A549 treated with ZK216348 at 1 μM for 4 hours (cell line): ENCODE measurements at places on chromosomes 1 and 21. TPM values are rescaled to one million over a fixed set of nuclear protein-coding genes. Genes with fewer than 3 reads are reported as not detected.

The HES2 gene
- total RNA-seq = 2.2 to 5.3 TPM (median 4.2 TPM) in 5 replicates

The LDLRAD1 gene
- not detected in 5 replicates for total RNA-seq

The TAS1R1 gene
- not detected in 5 replicates for total RNA-seq

The PRELP gene
- total RNA-seq = not detected in 5 replicates

The USP1 gene
- total RNA-seq = 14.1 to 32.3 TPM (median 20.2 TPM) in 5 replicates

The GUCA2A gene
- not detected in 5 replicates for total RNA-seq

The RNU5D-1 gene
- total RNA-seq = not detected in 5 replicates

The S100A2 gene
- total RNA-seq = 19.1 to 29.3 TPM (median 27.2 TPM) in 5 replicates

The CFH gene
- total RNA-seq = 3.4 to 5.5 TPM (median 4.7 TPM) in 5 replicates

The FAM131C gene
- 10.8 to 20.2 TPM (median 18.3 TPM) in 5 replicates for total RNA-seq

The KNCN gene
- total RNA-seq = not detected in 5 replicates

The AXDND1 gene
- total RNA-seq = 0.19 to 0.79 TPM (median 0.55 TPM) in 3 of 5 replicates, not detected in the others

The C1orf226 gene
- 0.42 to 0.91 TPM (median 0.75 TPM) in 5 replicates for total RNA-seq

The OR2T11 gene
- total RNA-seq = not detected in 5 replicates

The ITGB2 gene
- 0.57 to 1.4 TPM (median 0.94 TPM) in 5 replicates for total RNA-seq

The EPS8L3 gene
- 0.41 to 1.4 TPM (median 0.79 TPM) in 5 replicates for total RNA-seq

The GPR61 gene
- not detected in 5 replicates for total RNA-seq

The NOS1AP gene
- total RNA-seq = 0.18 to 0.76 TPM (median 0.42 TPM) in 5 replicates

The MCOLN2 gene
- total RNA-seq = 1.7 to 2.4 TPM (median 2.2 TPM) in 5 replicates

The KCNE2 gene
- total RNA-seq = not detected in 5 replicates

The BGLAP gene
- 0.20 to 0.40 TPM (median 0.39 TPM) in 3 of 5 replicates, not detected in the others for total RNA-seq

The OR2T29 gene
- not detected in 5 replicates for total RNA-seq

The ARHGAP30 gene
- 0.06 to 0.19 TPM (median 0.08 TPM) in 5 replicates for total RNA-seq

The RGS1 gene
- not detected in 5 replicates for total RNA-seq

The HSD3B2 gene
- not detected in 5 replicates for total RNA-seq

The FAM43B gene
- 2.3 to 6.5 TPM (median 4.9 TPM) in 5 replicates for total RNA-seq

The OR2T33 gene
- not detected in 5 replicates for total RNA-seq

The COQ8A gene
- 14.9 to 21.8 TPM (median 19.9 TPM) in 5 replicates for total RNA-seq

The GNG4 gene
- total RNA-seq = 11.4 to 21.5 TPM (median 14.2 TPM) in 5 replicates

The CELA2A gene
- not detected in 5 replicates for total RNA-seq

The C1QA gene
- not detected in 5 replicates for total RNA-seq

The TAF1A gene
- total RNA-seq = 6.7 to 11.6 TPM (median 9.6 TPM) in 5 replicates

The LCK gene
- not detected in 5 replicates for total RNA-seq

The RIMKLA gene
- 0.50 to 1.1 TPM (median 0.87 TPM) in 5 replicates for total RNA-seq

The SYCP1 gene
- total RNA-seq = not detected in 5 replicates

The HTR6 gene
- total RNA-seq = 0.18 to 0.24 TPM (median 0.22 TPM) in 3 of 5 replicates, not detected in the others

The IQGAP3 gene
- 12.3 to 21.4 TPM (median 19.1 TPM) in 5 replicates for total RNA-seq

The FCRL4 gene
- not detected in 5 replicates for total RNA-seq

The DIO1 gene
- not detected in 5 replicates for total RNA-seq

The KRTAP21-3 gene
- total RNA-seq = not detected in 5 replicates

The AMY1A gene
- total RNA-seq = not detected in 5 replicates

The SPATA46 gene
- not detected in 5 replicates for total RNA-seq

The ANGPTL3 gene
- not detected in 5 replicates for total RNA-seq

The SPATA17 gene
- 2.0 to 4.2 TPM (median 2.6 TPM) in 5 replicates for total RNA-seq

The FNDC10 gene
- 3.9 to 9.9 TPM (median 8.5 TPM) in 5 replicates for total RNA-seq

The BATF3 gene
- 23.1 to 38.2 TPM (median 34.8 TPM) in 5 replicates for total RNA-seq

The SLC6A17 gene
- 2.6 to 6.2 TPM (median 4.7 TPM) in 5 replicates for total RNA-seq

The OR2T2 gene
- total RNA-seq = not detected in 5 replicates

The HSD3B1 gene
- not detected in 5 replicates for total RNA-seq

The CHODL gene
- total RNA-seq = not detected in 5 replicates

The LIN28A gene
- not detected in 5 replicates for total RNA-seq

The PADI2 gene
- 1.1 to 1.3 TPM (median 1.1 TPM) in 5 replicates for total RNA-seq

The GUCA2B gene
- total RNA-seq = 0.42 TPM in 1 of 5 replicates, not detected in the others

The CA6 gene
- total RNA-seq = not detected in 5 replicates

The GMEB1 gene
- total RNA-seq = 5.2 to 6.9 TPM (median 6.1 TPM) in 5 replicates

The TRIM45 gene
- 0.66 to 1.8 TPM (median 1.6 TPM) in 5 replicates for total RNA-seq

The SMIM11 gene
- total RNA-seq = 1.2 to 24.0 TPM (median 1.5 TPM) in 5 replicates
